ENCODE measurements at places on chromosomes 11 and 22. TPM values are rescaled to one million over a fixed set of nuclear protein-coding genes. Genes with fewer than 3 reads are reported as not detected.

DNA sequence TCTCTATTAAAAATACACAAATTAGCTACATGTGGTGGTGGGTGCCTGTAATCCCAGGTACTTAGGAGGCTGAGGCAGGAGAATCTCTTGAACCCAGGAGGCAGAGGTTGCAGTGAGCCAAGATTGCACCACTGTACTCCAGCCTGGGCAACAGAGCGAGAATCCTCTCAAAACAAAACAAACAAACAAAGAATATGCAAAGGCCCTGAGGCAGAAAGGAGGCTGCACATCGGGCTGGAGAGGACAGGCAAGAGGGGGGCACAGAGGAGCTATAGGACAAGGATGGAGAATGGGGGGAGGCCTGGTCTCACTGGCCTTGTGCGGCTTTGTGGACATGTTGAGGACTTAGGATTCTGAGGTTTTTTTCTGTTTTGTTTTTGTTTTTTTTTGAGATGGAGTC is 8.4 kb downstream of the TRIOBP start:
- H3K36me3 ChIP-seq = peaks cover 2% of the 10 kb centered on the region
- H3K27ac ChIP-seq = no peak overlapping the region
- H3K4me1 ChIP-seq = no peaks in the 10 kb centered on the region
- no peak overlapping the region for H3K4me3 ChIP-seq
- H3K27me3 ChIP-seq = no peaks in the 10 kb centered on the region

DNA sequence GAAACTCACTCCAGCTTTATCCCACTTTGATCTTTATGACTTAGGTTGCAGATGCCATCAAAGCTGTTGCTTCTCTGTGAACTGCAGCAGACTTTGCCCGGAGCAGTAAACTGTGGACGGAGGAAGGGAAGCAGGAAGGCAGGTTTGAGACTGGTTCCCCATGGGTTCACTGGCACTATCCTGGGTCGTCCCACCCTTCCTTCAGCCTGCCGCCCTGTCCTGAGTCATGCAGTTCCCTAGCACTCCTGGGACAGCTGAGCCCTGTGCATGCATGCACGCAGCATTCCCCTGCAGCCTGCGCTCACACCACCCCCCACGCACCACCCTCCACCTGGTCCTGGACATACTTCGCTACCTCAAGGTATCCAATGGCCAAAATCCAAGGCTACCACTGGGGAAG is 23.5 kb upstream of the P2RY2 start:
- H3K4me3 ChIP-seq = no peak overlapping the region
- peaks cover 21% of the 10 kb centered on the region for H3K4me1 ChIP-seq
- no peak for DNase-seq
- no peak overlapping the region for H3K27ac ChIP-seq

Gene CRACR2B
- total RNA-seq = 9.7 TPM

Gene APOBEC3G
- total RNA-seq = 103 TPM

Gene SAA4
- not detected for total RNA-seq
